NT2/D1 (cell line): ENCODE measurements at places on chromosomes 7 and 10.
A peak's percentile ranks its signal among the peaks of the same experiment; 100 is the strongest.

GRCh38 chr10:69994262-69994661, 58.4 kb upstream of the MACROH2A2 start:
- peak; percentile 16 for DNase-seq

GRCh38 chr7:43701929-43702328, 27.4 kb downstream of the COA1 start:
- no peak for DNase-seq

DNA sequence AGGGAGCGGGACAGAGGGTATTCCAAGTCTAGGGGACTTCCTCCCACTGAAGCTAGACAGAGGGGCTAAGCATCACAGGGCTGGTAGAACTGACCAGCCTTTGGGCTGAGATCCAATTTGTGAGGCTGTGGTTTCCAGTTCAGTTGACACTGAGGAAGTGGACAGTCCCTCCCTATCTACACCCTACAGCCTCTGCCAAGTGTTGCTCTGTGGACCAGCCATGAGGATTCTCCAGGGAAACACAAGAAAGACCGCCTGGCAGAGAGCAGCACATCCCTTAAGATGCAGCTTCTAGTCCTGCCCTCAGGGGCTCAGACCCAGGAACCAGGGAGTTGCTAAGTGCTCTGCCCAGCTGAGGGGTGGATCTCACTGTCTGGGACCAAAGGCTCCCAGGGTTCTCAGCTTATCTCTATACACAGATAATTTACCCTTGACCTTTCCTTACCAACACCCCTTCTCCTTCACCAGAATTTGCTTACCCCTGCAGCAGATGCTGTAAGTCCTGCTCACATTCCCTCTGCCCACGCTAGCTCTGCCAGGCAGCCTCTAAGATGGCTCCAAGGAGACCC, 252.0 kb downstream of the SKIDA1 start:
- no peak for DNase-seq

GRCh38 chr7:25025218-25025671, 45.3 kb upstream of the OSBPL3 start:
- no peak for DNase-seq

GRCh38 chr10:95606922-95607321, 45.8 kb upstream of the SORBS1 start:
- no peak for DNase-seq

DNA sequence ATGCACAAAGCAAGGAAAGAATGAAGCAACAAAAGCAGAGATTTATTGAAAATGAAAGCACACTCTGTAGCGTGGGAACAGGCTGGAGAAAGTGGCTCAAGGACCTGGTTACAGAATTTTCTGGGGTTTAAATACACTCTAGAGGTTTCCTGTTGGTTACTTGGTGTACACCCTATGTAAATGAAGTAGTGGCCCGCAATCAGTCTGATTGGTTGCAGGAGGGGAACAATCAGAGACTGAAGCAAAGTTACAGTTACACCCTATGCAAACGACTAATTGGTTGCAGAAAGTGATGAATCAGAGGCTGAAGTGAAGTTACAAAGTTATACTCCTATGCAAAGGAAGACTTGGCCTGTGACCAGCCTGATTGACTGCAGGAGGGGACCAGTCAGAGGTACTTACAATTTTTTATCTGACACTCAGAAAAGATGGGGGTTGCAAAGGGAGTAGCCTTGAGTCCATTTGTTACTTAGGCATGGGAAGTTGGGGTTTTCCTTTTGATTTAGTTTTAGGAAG, 3.6 kb upstream of the MTPN start:
- no peak for DNase-seq

DNA sequence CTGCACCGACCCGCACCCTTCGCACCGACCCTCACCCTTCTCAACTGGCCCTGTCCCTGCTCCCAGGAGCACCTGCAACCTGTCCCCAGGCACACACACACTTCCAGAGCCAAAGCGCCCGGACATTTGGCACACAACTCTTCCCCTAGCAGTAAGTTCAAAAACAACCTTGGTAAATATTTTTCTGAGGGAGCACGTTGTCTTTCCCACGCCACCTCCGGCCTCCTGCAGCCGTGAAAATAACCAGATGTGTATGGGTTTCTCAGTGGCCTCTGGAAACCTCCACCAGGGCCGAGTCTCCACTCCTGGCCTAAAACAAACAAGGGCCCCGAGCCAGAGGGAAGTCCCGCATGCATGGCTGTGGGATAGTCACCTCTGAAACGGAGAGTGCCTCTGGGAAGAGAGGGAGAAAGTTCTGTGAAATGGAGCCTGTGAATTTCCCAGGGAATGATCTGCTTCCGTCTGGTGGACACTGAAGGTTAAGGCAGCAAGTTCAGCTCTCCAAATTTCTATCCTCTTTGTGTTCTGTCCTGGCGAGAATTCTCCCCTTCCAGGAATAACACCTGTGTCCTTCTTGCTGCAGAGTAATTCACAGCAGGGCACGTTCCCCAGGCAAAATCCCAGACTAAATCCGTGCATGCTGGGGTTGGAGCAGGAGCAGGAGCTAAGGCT, 15.8 kb downstream of the PODXL start:
- DNase-seq: no peak

- DNase-seq: no peak
These were observed 495.2 kb downstream of the PLXNA4 start for GRCh38 chr7:132080967-132081668.

DNA sequence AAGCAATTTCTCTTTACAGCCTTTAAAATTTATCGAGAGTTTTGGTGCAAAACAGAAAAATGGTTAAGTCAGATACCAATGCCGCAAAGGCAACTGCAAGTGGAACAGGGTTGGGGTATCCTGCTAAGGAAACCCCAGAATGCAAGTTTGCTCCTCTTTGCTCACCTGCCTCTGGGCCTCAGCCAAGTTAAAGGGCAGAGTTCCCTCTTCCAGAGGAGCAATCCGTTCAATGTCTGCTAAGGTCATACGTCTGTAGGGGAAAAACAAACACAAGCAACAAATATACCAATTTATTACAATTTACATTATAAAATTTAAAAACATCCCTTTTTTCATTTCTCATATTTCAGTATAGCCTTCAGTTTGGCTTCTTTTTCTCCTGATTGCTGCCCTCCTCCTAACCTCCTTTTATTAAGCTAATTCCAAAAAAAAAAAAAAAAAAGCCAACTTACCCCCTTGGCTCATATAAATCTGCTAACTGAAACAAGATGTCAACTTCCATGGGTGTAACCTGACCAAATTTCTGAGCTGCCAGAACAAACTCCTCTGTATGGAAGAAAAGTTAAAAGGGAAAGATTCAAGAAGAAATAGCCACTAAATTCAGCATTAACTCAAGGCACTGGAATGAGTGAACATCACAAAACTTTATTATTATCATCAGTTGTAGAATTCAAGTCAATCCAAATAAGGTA, 132.6 kb downstream of the SLC25A13 start:
- DNase-seq: no peak

GRCh38 chr10:29798921-29799690, 164.3 kb upstream of the SVIL start:
- no peak for DNase-seq

DNA sequence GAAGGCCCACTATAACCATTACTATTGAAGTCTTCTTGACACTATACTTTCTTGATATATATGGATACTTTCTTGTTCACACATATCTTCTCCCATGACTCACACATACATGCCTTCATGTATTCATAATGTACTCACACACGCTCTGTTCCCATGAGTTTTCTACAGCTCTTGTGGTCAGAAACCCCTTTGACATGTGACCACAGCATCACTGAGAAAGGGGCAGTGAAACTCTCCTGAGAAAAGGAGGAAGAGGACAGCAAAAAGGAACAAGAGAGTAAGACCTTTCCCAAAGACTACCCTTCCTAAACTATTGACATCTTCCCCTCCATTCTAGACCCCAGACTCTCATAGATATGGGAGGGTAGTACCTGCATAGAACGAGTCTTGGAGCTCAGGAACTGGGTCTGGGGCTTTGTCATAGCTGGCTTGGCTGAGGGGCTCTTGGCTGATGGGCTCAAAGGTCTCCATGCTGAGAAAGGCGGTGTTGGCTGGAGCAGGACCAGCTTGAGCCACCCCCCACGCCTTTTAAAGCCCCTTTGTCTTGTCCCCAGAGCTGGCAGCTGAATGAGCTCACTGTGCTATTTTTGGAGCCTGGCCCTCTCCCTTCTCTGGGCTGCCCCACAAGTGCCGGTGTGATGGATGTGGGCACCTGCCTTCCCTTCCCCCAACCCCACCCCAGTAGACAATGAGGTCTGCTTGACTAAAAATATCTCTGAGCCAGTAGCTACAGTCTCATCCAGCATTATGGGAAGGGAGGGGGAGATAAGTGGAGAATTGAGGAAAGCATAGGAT, 5.1 kb downstream of the SYNPO2L start:
- DNase-seq: no peak

- DNase-seq: no peak
These were observed 82.7 kb downstream of the RGS10 start for GRCh38 chr10:119459681-119460340.

DNA sequence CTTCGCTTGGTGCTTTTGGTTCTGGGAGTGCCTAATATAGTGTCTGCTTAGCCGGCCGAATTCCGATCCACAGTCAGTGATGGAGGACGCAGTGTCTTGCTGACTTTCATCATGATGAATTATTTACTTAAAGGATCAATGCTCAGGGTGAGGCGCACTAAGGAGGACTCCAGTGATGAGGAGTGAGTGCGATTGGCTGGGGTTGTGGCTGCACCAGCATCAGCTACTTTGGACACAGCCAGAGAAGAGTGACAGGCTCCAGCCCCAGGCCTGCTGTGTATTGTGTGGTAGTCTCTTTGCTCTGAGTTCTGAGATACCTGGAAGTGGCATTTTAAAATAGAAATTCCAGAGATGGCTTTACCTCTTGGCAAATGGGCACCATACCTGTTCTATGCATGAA, 73.3 kb upstream of the ANLN start:
- no peak for DNase-seq

- DNase-seq: peak; percentile 71
These were observed 15.1 kb upstream of the ZNF273 start for GRCh38 chr7:64887756-64888508.

DNA sequence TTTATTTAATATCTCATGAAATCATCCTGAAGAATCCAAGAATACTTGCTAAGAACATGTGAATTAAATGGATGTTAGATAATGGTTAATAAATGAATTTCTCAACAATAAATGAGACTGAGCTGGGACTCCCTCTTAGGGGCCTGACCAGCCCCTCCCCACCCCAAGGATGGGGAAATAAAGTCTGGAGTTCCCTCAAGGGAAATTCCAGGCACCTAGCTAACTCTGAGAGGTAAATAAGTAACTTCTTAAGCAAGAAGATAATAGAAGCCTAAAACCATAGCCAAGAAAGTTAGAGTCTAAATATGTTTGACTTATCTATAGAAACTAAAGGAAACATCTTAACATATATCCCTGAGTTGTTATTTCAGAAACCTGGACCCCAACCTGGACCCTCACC, 32.2 kb upstream of the PPP1R9A start:
- DNase-seq: no peak
